Tibial nerve (tissue), 4 donors: ENCODE measurements at places on chromosomes 16 and 17. TPM values are rescaled to one million over a fixed set of nuclear protein-coding genes. Genes with fewer than 3 reads are reported as not detected.

DNA sequence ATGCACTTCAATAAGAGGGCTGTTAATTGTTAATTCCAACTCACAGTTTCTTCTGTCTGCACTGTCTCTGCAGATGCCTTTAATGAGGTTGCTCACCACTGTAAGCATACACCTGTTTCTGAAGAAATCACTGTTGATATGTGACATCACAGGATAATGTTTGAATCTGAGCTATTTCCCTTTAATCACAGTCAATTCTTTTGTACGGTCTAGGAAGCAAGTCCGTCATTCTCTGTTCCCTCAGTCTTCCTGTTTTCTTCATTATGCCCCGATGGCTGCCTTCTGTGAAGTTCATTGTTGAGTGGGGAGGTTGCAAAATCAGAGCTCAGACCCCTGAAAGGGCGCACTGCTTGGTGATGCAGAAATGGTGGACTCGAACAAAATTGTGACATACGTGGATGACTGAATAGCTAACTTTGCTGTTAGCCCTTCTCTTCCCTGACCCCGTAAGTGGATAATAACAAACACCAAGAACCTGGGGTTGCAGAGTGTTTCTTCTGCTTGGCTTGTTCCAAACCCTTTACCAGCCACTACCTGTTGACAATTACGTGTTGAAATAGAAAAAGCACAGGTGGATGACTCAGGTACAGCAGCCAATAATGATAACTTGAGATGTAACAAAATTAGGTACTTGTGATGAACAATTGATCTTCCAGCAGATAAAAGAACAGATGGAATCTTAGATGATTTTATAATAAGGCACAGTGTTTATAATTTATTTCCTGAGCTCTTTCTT, 71.9 kb upstream of the AXIN2 start:
- DNase-seq = no peak

DNA sequence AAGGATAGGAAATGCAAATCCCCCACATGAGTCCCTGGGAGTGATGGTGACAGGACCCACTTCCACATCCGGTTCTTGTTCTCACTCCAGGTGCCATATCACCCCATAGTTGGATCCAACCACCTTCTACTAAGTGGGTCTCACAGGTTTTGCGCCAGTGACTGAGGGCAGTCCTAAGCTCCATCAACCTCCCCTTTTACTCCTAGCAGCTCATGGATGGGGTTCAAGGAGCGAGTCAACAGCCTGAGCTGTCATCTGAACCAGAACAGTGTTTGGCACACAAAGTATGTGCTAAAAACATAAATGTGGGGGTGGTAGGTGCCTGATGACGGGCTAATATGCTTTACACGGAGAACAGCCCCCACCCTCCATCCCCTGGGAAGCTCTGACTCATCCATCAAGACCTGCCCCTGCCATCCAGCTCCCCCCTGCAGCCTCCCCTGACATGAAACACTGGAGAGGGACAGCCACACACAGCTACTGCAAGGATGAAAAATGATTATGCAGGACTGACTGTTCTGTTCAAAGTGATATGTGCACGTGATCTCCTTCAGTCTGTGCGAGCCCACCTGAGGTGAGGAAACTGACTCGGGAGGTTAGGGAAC, 143.2 kb upstream of the CDH5 start:
- no peak for DNase-seq

DNA sequence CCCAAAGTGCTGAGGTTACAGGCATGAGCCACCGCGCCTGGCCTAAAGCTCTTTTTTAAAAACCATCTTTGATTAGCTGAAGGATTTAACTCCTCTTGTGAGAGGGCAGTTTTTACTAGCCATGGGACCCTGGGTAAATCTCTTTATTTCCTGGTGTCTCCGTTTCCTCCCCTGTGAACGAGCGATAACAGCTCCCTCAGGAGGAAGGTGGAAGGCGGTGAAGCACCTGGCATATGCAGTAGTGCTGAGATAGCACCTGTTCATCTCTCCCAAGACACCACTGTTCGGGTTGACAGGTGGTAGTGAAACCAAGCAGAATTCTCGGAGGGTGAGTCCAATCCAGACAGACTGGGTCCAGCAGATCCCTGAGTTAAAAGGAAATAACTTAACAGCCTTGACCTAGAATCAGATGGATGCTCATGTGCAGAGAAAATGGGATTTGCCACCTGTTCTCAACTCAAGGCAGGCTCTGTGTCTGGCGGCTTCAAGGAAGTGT, 86.2 kb downstream of the CRISPLD2 start:
- DNase-seq = no peak

DNA sequence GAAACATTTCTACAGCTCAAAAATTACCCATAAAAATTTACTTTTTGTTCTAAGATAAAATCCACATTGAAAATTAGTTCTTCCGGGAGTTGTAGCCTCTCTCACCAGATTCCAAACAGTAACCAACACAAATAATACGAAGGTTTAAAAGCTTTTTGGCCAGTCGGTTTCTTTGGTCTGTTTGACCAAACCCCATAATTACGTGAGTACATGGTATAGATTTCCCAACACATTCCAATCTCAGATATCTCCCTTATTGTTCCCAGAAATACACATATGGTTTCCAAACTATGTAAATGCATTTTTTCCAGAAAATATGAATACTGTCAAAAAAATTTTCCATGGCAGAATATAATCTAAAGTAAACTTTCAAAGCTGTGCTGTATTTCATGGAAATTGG, 722.0 kb downstream of the KCNJ2 start:
- DNase-seq = no peak

DNA sequence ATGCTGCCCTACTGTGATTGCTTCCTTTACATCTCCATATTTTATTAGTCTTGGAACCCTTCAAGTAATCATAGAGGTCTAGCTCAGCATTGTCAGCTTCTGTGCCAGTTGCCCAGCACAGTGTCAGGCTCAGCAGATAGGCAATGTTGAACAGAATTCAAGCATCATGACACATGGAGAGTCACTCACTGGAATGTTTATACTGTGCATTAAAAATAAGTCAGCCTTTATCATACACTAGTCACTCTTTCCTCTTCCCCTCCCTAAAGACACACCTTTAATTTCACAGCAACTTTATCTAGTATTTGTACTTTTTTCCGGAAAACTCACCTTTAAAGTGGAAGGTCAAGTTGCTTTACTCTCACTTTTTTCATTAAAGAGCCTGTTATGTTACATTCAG, 253.8 kb upstream of the CDH11 start:
- DNase-seq = no peak

GRCh38 chr16:24255456-24256371, at the start of gene CACNG3:
CACNG3 (plus strand) TSS chr16:24256335; CDS start chr16:24256755, 420 bp downstream.
- DNase-seq = no peak

GRCh38 chr16:425740-426114, 278 bp downstream of the RAB11FIP3 start:
- no peak for DNase-seq

DNA sequence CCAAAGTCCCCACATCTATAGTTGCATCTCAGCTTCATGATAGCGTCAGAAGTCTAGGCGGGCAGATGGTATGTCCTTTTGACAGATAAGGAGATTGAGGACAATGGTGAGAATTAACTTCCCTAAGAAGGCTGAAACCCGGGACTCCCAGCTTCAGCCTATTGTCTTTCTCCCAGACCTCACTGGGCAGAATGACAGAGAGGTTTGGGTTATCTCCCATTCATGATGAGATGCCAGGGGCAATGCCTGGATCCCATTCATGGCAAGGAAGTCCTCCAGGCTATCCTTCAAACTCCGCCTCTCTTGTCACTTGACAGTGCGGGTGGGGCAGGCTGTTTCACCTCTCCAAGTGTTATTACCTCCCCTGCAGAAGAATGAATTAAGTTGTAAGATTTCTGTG, 100.3 kb downstream of the IRX5 start:
- no peak for DNase-seq

DNA sequence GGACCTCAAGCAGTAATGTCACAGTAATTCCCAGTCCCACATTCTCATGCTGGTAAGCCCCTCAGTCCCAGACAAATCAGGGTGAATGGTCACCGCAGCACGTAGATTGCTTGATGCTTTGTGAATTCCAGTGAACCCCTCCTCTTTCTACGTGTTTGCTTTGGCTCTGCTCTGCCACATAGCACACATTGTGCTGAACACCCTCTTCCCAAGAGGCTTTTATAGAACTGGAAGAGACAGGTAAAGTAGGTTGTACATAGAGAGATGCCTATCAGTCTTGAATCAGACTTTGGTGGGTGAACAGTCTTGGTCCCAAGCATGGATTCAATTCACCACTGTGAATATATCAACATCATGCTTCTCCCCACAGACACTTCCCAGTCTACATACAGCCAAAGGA, 579 bp upstream of the KRTAP9-6 start:
- no peak for DNase-seq

DNA sequence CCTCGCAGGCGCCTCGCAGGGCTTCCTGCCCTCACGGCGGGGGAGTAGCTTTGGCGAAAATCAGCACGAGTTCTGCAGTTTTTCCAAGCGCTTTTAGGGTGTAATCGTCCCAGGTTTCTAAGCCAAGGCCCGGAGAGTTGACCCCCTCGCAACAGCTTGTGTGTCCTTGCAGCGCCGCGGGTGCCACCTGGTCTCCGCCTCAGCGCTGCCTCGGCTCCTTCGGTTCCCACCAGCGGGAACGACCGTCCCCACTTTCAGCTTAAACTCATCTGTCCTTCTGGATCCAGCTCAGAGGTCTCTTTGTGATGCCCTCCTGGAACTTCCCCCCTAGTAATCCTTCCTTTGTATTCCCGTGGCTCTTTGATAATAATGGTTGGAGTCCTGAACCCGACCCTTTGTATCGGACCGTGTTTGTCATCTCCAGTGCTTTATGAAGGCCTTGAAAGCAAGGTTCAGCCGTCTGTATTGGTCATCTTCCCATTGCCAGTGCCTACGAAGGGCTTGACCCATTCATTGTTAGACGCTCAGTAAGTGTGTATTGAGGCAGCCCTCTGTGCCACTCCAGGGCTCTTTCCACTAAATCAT, 858 bp upstream of the SMARCE1 start:
- DNase-seq = no peak

GRCh38 chr17:68301438-68301959, 10.2 kb downstream of the ARSG start:
- DNase-seq = no peak

DNA sequence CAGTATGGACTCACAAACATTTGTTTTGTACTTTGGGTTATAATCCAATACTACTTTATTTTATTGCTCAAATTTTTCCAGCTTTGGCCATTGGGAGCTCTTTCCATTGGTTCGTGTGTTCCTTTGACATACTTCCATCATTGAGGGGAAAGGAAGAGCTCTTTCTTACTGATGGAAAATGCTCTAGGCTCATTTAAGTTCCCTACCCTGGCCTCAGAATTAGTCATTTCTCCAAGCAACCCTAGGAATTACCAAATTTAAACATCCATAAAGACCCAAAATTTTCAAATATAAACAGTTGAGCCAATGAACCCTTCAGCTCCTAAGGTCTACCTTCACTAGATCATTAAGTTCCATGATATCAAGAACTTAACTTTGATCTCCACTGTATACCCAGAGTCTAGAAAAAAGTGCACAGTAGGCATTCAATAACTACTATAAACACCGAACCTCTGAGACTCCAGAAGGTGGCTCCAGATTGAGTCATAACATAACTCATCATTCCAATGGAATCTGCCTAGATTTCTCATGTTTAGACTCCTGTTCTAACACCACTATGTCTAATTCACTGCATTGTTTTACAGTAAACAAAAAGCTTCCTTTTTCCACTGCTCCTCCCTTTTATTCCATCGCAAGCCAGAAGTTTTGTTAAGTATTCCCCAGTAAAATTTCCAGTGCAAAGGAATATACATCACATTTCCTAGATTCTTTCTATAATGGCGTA, 39.0 kb downstream of the SMURF2 start:
- DNase-seq = no peak

GRCh38 chr17:34248511-34249024, 6.5 kb upstream of the CCL2 start:
- no peak for DNase-seq

DNA sequence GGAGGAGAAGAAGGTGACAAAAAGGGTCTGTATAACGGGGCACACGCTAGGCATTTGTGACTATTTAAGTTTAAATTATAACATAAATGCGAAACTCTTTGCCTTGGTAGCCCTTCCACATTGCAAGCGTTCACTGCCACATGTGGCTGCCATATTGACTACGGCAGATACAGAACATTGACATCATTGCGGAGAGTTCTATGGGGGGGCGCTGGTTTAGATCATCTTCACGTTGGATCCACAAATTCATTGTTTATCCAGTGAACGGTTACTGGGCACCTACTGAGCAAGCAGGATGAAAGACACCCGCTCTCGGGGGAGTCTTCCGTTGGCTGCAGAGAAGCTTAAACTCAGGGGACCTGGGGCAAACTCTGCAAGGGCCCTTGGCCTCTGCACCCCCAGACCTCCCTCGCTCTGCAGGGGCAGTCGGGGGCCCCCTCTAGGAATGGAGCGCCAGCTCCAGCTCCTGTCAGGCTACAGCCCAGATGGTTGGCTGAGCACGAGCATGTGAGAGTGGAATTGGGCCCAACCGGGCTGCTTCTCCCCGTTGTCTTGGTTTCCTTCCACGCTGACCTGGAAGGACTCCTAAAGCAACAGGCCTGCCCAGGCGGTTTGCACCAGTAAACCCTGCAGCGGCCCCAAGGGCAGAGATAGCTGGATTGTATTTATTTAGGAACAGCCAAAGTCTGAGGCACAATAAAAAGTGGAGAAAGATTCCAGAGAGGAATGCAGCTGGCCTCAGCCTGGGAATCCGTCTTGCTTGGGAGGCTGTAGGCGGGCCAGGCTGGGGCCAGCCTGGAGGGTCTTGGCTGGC, 172.2 kb downstream of the SEC14L1 start:
- DNase-seq = peak; percentile 70

GRCh38 chr17:3685174-3685573, 10.8 kb downstream of the P2RX5 start:
- DNase-seq = no peak

GRCh38 chr17:6134721-6135120, 64.5 kb downstream of the WSCD1 start:
- no peak for DNase-seq

DNA sequence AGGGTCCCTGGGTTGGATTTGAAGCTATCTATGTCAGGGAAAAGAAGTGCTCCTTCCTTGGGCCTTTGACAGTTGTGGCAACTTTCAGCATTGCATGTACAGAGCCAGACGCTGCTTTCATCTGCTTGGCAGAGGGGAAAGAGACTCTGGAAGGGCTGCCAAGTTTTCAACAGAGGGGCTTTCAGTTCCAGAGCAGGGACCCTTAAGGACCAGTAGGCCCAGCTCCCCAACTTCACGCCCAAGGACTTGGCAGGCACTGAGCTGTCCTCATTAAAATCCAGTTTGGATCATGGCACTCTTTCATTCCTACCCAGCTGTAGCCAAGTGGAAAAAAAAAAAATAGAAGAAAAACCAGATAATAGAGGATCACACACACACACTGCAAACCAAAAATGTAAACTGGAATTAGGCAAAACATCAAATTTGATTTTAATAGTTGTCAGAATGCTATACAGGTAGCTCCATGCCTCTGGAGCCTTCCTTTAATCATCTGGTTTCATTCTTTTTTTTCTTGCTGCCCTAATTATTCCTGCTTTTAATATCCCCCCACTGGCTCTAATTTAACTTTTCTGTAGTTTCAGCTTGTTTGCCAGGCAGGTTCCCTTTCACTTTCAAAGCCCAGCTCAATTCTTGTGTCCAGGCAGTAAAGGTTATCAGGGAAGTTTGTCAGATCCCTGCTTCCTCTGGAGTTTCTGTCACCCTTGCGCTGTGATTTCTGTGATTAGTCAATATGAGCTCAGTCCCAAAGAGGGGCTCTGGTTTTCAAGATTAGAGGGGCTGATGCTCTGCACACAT, 702.6 kb upstream of the CDH8 start:
- no peak for DNase-seq

CX3CL1 gene
- 12.3 TPM for total RNA-seq

RNF157 gene
- total RNA-seq = 18.9 TPM

CMTM2 gene
- total RNA-seq = not detected

DNAI2 gene
- total RNA-seq = not detected

CRYM gene
- total RNA-seq = not detected
